IMR-90 (cell line): ENCODE measurements at places on chromosomes 12 and 14.

DNA sequence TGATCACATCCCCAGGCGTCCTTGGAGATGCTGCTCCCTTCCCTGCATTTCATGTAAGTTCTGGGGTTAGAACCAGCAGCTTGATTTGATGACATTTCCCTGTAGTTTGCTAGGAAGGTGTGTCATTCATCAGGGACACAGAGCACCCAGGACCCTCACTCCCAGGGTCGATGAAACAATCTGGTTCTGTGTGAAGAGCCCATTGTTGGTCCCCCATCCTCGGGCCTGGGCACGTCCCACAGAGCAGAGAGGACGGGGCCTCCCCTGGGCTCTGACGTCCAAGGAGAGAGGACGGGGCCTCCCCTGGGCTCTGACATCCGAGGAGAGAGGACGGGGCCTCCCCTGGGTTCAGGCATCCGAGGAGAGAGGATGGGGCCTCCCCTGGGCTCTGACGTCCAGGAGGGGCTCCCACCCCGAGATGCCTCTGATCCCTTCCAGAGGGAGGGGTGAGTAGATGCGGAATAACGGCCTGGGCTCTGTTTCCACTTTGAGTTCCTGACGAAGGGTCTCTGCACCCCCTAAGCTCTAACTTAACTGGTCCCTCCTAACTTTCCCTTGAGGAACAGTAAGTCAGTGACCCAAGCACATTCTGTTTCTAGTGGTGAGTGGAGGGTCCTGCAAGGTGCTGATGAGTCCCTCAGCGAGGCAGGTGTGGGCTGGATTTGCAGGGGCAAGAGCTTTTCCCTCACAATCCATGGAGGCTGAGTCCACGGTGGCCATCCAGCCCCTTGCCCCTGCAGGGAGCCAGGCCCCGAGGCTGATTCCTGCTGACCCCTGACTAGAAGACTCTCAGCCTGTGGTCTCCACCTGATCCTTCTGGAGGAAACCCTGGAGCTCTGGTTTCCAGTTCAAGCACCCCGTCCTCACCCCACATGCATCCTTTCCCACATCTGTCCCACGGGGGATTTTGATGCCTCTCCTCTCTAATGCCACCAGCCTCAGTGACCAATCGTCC is 35.5 kb upstream of the SFSWAP start:
- no peak for DNase-seq

DNA sequence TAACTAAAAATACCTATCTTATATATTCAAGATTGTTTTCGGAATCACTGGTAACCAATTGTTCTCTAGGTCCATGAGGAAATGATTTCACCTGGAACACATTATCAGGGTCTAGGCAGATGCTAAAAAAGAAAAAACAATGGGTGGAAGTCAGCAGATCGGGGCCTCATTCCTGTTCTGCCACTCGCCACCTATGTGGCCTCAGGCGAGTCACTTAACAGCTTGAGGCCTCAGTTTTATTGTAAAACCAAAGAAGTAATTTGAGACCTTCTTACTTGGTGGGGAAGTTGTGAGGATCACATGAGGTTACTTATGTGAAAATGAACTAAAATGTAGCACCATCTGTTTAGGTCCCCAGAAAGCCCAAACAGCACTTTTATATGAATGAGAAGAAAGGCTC is 6.2 kb upstream of the RNASE10 start:
- no peak for DNase-seq

DNA sequence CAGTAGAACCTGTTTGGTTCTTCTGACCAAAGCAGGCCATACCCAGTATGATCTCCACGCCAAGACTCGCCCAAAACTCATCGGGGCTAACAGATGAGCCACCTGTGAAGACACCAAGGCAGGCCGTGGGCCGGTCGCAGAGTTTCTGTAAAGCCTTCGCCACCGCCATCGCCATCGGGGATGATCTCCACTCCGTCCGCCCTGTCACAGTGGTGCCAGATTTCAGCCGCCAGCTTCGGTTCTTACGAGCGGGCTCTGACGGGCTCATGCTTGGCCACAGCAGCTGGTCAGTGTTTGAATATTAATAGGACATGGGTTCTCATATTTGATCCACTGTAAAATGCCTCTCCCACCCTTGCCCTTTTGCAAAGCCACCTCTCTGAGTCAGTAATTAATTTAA is 113.2 kb upstream of the TMEM132D start:
- no peak for DNase-seq

- DNase-seq, result no peak
Measured at GRCh38 chr12:105570944-105571343, 240.5 kb downstream of the C12orf75 start.

DNA sequence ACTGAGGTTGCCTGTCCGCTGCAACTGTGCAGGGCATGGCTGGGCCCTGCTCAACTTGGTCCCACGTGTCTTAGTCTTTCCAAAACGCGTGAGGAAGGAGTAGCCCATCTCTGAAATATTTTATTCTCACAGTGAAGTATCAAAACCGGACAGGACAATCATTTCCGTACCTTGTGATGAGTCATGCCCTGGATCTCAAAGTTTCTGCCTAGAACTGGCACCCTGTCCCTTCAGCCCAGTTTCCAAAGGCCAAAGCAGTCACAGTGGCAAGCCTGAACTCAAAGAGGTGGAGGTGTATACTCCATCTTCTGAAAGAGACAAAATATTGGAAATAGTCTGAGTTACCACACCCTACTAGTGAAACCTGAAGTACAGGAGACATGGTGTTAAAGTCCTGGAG is 28.5 kb upstream of the SRGAP1 start:
- DNase-seq, result no peak

- DNase-seq, result no peak
Measured at GRCh38 chr12:22038734-22039133, 7.3 kb upstream of the CMAS start.

DNA sequence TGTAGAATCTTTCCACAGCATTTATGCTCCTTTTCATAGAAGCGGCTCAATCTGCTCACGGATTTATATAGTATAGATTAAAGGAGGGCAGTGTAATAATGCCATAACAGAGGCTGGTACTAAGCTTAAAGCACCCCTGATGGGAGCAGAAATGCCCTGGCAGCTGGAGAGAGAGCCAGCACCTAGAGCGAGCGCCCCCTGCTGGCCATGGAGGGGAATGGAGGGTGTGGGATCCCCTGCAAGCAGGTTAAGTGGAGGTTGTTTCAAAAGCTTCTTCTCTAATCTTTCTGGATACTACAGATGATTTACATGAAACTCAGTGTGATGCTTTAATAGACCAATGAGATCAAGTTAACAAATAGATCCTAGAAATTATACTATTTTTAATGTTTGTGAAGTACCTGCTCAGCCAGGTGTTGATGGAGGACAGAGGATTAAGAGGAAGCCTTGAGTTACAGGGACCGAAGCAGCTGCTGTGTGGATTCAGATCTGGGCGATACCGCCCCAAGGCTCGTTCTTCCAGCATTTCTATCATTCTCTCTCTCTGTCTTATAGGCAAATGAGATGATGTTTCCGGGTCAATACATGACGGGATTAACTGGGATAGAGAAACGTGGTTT is 1519.3 kb upstream of the TMEM132C start:
- no peak for DNase-seq

- no peak for DNase-seq
Measured at GRCh38 chr12:125417446-125417845, 352.2 kb downstream of the AACS start.

DNA sequence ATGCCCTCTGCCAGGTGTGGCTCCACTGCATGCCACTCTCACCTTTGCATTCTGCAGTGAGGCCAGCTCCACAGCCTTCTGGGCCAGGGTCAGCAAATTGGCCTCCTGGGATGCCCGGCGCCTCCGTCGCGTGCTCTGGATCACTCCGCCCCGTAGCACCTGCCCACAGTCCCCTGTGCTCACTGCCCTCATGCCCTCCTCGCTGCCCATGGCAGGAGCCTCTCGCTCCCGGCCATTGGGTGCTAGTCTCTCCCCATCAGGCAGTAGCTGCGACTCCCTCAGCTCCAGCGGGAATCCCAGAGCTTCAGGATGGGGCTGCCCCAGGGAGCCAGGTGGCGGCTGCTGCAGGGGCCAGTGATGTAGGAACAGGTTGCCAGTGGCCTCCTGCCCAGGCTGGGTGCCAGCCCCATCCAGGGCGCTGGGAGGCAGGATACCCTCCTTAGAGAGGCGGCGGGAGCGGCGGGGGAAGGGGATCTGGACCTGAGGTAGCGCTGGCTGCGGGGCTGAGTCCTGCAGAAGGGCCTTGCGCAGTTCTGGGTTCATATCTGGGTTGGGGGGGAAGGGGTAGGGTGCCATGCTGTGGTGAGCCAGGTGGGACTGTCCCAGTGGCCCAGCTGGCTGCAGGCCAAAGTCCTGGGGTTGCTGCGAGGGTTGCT is 24.5 kb upstream of the PNMA1 start:
- DNase-seq, result no peak

DNA sequence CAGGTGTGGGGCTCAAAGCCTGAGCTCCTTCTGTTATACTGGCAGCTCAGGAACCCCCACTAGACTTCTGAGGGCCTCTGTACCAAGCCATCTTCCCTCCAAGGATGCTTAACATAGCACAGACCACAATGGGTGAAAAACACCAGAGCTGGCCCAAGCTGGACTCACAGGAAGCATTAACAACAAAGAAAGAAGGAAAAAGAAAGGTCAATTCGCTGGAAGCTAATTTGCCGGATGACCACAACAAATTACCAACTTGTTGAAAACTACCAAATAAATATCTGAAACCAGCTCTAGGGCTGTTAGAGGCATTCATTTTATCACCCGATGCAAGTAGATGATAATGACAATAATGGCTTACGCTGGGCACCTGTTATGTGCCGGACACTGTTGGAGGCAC is 48.7 kb downstream of the RBM19 start:
- no peak for DNase-seq
